DMS53 (cell line): ENCODE measurements at places on chromosomes 1 and 21.

- DNase-seq = no peak
These were observed 5.0 kb upstream of the SH2D1B start for GRCh38 chr1:162416909-162417308.

DNA sequence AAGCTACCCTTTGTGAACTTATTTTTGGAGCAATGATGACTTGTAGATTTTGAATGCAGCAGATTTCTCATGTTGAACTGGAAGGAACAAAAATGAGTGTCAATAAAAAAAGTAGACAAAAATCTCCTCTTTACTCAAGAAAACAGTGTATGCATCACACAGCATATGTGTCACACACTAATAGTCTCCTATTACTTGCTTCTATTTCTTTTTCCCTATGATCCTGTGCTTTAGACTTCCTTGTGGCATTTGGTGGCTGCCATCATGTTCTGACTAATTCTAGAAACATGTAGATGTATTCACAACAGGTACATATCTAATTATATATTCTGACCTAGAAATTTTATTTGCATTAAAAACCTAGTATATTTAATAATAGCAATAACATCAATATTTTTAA, 14.3 kb downstream of the RC3H1 start:
- DNase-seq = no peak

GRCh38 chr21:39422527-39423241, 22.9 kb downstream of the LCA5L start:
- peak; percentile 37 for DNase-seq

- no peak for DNase-seq
These were observed 69.6 kb downstream of the FCRL5 start for GRCh38 chr1:157482717-157483116.

DNA sequence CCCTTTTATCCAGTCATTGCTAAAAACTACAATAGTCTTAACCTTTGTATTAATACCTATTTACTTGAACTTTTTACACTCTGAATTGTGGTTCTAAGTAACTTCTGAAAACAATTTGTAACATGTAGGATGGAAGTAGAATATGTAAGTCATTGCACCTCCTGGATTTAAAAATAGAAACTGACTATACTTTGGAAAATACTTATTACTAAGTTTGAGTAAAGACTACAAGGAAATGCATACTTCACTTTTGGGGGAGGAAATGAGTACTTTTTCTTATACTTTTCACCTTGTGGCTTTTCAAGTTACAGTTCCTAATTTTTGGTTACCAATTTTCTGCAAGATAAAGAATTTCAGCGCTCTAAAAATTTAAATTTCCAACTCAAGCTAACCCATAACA, 8.7 kb downstream of the RGS18 start:
- no peak for DNase-seq
